ENCODE measurements at places on chromosomes 6 and 20.

DNA sequence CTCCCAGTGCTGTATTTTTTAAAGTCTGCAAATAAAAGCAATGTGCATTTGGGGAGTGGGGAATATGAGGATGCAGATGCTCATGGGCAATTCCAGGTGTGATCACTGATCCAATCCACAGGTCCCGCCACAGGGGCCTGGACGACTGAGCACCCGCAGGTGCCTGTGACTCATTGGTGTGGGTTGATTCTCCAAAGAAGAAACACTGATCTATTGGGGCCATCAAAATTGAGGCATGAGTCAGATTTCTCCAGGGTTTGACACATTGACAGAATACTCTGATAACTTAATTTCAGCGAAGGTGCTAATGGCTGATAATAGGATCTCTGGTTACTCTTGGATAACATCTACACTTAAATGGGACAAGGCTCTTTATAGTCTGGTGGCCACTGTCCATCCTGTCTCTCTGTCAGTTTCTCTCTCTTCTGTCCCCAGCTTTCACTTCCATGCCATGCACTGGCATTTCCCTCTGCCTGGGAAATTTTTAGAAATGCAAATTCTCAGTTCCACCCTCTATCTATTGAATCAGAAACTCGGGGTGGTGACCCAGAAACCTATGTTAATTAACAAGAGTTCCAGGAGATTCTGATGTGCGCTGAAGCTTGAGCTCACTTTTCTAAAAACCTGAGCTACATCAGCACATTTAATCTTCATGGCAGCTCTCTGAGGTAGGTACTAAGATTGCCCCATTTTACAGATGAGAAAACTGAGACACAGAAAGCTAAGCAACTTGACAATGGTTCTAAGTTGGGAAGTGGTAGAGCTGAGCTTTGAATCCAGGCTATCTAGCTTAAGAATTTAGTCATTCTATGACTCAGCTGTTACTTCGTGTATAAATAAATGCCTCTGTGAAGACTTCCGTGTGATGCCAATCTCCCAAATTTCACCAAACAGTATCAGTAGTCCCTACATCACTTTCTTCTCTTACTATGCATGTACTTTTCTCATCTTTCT lies 10.2 kb upstream of the RCAN2 start:
- no peak for DNase-seq

GRCh38 chr6:11432713-11433450 lies 104.7 kb upstream of the TMEM170B start:
- no peak for DNase-seq

GRCh38 chr20:36331209-36331608 lies 25.1 kb downstream of the DLGAP4 start:
- DNase-seq: no peak

GRCh38 chr6:158654960-158655489 lies 5.2 kb downstream of the SYTL3 start:
- no peak for DNase-seq

DNA sequence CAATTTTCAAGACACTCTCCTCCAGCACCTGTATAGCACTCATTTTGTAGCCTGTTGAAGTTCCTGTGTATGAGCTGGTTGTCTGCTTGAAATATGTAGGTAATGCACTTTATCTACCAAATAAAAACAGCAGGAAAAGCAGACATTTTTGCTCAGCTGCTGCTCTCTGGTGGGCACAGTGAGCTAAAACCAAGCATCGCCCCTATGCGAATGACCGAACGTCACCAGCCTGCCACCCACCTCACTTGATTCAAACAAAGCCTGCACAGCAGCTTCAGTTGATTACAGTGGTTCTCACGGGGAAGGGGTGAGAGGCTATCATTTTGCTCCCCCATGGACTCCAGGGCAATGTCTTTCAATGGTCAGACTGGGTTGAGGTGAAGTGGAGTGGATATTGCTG lies 185.7 kb downstream of the SASH1 start:
- no peak for DNase-seq

DNA sequence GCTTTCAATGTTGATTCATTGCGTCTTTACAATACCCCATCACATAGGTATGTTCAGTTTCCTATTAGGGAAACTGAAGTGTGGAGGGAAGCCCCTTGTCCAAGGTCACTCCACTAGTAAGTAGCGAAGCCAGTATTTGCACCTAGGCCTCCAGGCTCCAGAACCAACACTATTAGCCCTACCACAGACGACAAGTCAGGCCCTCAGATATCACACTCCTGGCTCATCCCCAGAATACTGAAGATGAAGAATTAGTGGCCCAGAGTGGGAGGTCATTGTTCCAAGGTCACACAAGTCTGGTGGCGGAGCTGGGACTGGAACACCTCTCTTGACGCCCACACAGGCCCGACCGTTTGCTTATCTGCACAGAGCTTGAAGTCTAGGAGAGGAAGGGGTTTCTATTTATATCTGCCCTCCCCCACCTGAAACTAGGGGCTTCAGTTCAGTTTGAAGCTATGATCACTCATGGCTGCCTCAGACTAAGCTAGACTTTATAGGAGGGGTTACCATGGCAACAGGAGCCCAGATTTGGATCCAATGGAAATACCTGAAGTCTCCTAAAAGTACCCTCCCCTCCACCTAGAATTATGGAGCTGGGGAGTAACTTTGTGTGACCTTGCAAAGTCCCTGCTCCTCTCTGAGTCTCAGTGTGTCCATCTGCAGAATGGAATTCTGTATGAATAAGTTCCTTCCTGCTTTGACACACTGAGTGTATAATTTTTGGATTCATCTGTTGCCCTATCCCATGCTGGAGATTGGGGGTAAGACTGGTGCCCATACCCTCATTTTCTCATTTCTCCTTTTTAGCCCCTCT lies 2.2 kb downstream of the SNTA1 start:
- no peak for DNase-seq

DNA sequence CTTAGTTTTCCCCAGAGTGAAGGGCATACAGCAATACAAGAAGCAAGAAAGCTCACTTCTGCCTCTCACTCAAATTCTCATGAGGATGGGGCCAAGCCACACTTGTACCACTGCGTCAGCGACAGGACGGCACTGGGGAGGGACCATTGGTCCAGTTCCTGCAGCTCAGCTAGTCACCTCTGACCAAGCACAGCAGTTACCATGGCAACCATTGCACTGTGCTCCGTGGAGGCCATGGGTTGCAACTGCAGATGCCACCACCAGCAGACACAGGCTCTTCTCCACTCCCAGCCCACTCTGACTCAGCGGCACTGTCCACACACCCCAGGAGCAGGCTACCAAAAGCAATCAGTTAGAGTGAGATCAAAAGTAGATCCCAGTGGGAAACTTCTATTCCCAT lies 441.1 kb upstream of the ARID1B start:
- DNase-seq: no peak

GRCh38 chr6:84033523-84034451 lies at the start of gene MRAP2:
Gene MRAP2 (plus strand): TSS chr6:84033772. CDS start chr6:84055319, 21,547 bp downstream.
- no peak for DNase-seq
